NK-92 treated with Interleukin-12 subunit alpha and Interleukin-12 subunit beta, amount 100 ng/mL, for 24 hours (cell line): ENCODE measurements at places on chromosomes 2 and 18.
A peak's percentile ranks its signal among the peaks of the same experiment; 100 is the strongest.

DNA sequence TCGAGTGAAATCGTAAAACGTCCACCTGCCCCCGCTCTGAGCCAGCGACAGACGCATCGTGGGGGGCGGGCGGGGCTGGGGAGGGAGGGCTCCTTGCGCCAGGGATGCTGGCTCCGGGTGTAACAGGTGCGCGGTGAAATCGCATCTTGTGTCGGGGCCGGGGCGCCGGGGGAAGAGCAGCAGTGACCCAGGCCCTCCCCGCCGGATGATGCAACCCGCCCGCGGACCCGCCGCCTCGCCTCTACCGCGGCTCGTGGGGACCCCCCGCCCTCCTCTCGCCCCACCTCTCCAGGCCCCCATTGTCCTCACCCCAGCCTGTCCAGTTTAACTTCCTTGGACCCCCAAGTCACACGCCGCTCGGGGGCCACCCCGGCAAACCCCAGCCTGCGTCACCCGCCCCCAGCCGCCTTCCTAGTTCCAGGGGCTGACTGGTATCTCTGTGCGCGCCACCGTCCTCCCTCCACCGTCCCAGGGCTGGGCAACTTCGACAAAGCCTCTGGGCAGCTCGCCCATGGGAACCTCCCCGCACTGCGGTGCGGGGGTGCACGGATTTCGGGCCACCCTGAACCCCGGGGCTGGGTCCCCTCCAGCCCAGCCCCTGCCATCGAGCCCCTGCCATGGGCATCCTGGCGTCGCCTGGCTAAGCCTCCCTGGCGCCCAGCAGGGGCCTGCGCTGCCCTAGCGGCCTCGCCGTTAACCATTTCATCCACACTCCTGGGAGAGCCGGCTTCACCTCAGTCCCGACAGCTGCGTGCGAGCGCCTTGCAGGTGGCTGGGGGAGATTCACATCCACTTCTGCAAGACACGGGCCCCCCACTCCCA lies 799 bp upstream of the KIF1A start:
- no peak for DNase-seq

- DNase-seq: no peak
Measured at GRCh38 chr2:150097901-150098531, 389.5 kb downstream of the RND3 start.

- no peak for DNase-seq
Measured at GRCh38 chr2:39018638-39019037, 102.2 kb downstream of the SOS1 start.

GRCh38 chr2:100039291-100039980 lies 103.0 kb downstream of the AFF3 start:
- DNase-seq: no peak

GRCh38 chr2:23465936-23466335 lies 81.0 kb downstream of the KLHL29 start:
- DNase-seq: no peak

DNA sequence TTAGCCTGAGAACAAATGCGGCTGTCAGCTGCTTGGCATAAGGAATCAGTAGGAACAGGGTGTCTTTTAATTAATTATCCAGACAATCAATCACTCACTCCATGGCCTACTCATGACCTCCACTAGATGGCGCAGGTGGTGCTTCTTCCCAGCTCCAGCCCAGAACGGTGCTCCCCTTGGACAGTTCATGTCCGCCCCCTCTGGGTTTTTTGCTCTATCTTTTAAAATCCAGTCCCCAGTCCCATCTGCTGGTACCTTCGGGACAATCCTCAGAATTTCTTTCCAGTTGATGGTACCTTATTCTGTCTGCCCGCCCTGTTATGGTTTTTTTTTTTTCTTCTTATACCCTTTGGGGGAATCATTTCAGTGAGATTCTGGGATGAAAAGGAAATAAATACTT lies 99.8 kb downstream of the CACNB4 start:
- DNase-seq: peak; percentile 32

DNA sequence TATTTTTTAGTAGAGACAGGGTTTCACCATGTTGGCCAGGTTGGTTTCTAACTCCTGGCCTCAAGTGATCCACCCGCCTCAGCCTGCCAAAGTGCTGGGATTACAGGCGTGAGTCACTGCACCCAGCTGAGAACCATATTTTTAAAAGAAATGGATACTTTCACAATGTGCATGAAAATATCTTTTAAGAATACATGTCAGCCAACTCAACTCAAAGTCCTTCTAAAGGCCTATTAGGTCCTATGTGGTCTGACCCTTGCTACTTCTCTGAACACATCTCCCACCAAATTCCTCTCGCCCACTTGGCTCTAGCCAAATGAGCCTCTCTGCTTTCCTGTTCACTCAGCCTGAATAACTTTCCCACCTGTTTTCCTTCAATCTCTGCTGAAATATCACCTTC lies 119.6 kb downstream of the MTX2 start:
- DNase-seq: no peak

GRCh38 chr2:355773-356172 lies 67.9 kb upstream of the ALKAL2 start:
- no peak for DNase-seq

- DNase-seq: no peak
Measured at GRCh38 chr2:990970-991369, 40.3 kb downstream of the SNTG2 start.

DNA sequence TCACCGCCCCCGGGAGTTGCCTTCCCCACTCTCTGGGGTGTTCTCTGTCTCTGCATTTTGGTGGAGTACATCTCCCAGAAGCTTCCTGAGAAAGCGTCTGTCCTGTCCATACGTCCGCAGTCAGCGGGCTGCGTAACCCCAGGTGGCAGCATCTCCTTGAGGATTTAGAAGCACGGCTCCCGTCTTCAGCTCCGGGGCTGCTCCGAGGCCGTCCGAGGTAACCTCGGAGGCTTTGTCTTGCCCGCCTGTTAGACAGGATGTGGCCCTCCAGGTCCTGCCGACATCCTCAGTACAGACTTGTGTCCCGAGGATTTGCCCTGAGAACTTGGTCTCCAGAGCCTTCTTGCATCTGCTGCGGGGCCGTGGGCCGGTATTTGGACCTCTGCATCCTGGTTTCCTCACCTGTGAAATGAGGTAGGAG lies 58.4 kb downstream of the CTDP1 start:
- no peak for DNase-seq

- DNase-seq: no peak
Measured at GRCh38 chr2:148590612-148591011, 53.9 kb upstream of the EPC2 start.

- no peak for DNase-seq
Measured at GRCh38 chr2:48313036-48313877, 216.7 kb upstream of the STON1 start.

GRCh38 chr2:238162251-238162845 lies 3.6 kb downstream of the ERFE start:
- DNase-seq: no peak

DNA sequence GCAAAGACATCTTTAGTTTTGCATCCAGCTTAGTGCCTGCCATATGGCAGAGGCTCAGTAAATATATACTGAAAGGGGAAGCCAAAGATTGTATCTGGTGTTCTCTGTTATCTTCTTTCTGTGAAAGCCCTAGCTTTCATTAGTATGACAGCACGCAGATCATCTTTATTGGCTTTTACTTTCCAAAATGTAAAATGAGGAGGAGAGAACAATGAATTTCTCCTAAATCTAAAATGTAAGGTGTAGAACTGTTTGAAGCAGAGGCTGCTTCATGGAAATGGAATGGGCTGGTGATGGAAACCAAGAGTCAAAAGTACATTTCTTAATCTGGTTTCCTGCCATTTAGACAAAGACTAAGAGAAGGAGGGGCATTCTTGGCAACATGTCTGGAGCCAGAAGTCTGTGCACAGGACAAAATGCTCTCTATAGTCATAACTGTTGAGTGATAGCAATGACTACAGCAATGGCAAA lies 1029.9 kb upstream of the PIK3C3 start:
- no peak for DNase-seq

DNA sequence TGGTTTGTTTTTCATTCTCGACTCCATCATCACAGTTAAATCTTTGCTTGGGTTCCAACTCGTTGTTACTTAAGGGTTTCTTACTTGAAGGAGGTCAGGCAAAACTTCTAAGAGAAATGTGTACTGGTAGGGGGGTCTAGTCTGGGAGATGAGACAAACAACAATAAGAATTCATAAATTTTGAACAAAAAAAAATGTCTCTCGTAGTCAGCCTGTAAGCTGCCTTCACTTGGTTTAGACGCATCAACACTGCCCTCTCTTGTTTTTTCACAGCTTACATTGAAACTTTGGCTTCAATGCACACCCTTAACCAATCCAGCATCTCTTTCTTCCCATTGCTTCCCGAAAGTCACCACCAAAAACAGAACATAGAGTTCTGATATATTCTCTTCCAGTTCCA lies 576.4 kb upstream of the PIK3C3 start:
- no peak for DNase-seq

GRCh38 chr2:129069875-129070594 lies 751.4 kb upstream of the HS6ST1 start:
- DNase-seq: no peak

GRCh38 chr18:78595453-78595852 lies 384.2 kb upstream of the SALL3 start:
- no peak for DNase-seq

DNA sequence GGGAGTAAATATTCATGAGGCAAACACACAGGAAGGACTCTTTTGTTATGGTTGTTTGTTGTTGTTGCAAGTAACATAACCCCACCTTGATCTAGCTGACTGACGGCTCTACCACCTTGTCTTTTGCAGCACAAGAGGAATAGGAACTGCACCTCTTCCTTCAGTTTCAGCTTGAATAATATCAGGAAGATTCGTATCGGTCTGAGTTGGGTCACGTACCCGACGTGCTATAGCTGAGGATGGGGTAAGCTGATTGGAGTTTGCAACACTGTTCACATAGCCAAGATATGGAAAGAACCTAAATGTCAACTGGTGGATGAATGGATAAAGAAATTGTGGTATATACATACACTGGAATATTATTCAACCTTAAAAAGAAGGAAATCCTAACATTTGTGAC lies 14.5 kb upstream of the IL1RN start:
- no peak for DNase-seq

GRCh38 chr2:168183308-168183997 lies 63.9 kb downstream of the STK39 start:
- no peak for DNase-seq

DNA sequence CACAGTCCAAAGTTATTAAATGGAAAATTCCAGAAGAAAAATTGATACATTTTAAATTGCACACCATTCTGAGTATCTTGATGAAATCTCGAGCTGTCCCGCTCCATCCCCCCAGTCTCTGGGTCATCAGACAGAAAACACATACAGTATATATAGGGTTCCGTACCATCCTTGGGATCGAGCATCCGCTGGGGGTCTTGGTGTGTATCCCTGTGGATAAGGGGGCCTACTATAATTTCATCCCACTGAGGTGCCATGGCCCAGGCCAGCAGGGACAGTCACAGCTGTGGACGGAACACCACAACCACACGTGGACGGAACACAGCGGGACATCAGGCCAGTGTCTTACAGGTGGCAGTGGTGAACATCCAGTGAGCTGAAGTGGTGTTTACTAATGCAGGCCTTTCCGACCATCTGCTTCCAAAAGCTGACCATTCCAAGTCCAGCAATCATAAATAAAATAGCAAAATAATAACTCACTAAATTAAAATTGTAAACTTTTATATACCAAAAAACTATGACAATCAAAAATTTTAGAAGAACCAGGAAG lies 14.0 kb downstream of the TWIST2 start:
- no peak for DNase-seq

DNA sequence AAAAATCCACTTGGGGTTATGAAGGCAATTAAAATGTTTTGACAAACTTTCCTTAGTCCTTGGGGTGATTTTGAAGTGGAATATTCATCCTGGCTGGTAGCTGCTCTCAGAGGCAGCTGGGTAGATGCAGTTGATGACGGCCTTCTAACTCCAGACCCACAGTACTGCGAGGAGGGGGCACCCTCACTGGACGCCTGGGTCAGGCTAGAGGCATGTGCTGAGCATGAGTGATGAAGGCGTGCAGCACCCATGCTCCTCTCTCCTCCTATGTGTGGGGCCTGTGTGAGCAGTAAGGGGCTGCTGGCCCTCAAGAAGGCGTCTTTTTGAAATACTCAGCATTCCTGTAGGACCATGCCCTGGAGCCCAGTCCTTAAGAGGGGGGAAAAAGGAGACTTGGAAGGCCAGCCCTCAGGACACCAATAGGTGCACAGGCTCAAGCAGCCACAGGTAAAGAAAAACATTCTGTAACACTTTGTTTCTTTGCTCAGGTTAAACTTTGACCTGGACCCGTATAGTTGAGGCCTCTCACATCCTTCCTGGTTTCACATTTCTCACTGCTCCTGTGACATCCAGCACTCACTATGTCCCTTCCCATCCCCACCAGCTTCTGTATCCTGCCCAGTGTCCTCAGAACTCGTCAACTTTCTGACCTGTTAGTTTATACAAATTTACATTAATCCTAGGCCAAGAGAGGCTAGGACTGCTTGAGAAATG lies 64.4 kb downstream of the CD8B2 start:
- no peak for DNase-seq

GRCh38 chr2:54336977-54337255 lies 80.9 kb upstream of the TSPYL6 start:
- DNase-seq: no peak

DNA sequence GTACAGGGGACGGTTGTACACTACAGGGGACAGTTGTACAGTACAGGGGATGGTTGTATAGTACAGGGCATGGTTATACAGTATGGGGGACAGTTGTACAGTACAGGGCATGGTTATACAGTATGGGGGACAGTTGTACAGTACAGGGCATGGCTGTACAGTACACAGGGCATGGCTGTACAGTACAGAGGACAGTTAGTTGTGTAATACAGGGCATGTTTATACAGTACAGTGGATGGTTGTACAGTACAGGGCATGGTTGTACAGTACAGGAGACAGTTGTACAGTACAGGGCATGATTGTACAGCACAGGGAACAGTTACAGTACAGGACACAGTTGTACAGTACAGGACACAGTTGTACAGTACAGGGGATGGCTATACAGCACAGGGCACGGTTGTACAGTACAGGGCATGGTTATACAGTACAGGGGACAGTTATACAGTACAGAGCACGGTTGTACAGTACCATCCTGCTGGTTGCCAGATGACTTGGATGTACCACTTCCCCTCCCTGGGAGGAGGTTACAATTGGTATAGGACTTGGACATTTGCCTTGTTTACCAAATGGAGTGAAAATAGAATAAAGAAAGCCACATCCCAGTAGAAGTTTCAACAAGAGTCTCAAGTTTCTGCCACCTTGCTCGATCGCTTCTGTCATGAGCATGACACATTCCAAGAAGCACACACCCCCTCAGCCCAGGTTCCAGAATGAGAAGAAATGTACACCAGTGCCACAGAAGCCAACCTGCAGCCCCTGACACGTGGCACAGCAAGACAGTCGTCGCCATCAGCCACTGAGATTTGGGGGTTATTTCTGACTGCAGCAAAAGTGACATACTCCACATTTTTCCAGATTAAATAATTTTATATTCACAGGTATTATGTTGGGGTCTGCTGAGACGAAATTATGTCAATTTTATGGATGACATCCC lies 16.0 kb downstream of the CYRIA start:
- DNase-seq: no peak
